ENCODE measurements at places on chromosomes 2 and 18. TPM values are rescaled to one million over a fixed set of nuclear protein-coding genes. Genes with fewer than 3 reads are reported as not detected.

The POLE4 gene
- 24.4 TPM for total RNA-seq

The TAF1B gene
- total RNA-seq: 17.1 TPM

The GAREM1 gene
- total RNA-seq: 5.6 TPM

The SERPINB3 gene
- not detected for total RNA-seq

The STAT4 gene
- total RNA-seq: 0.16 TPM

The ACTG2 gene
- total RNA-seq: 8.8 TPM

The ZNF396 gene
- total RNA-seq: 0.85 TPM

The AOX1 gene
- 5.0 TPM for total RNA-seq

The KRTCAP3 gene
- total RNA-seq: 6.6 TPM

The EDAR gene
- total RNA-seq: not detected

The MERTK gene
- 8.7 TPM for total RNA-seq

The C2orf80 gene
- not detected for total RNA-seq

The SLC19A3 gene
- 9.1 TPM for total RNA-seq

The AGXT gene
- not detected for total RNA-seq

The RALB gene
- total RNA-seq: 16.4 TPM

The RAB27B gene
- total RNA-seq: 0.31 TPM

The GTF2A1L gene
- 2.8 TPM for total RNA-seq

The CHRNG gene
- not detected for total RNA-seq

The MC5R gene
- total RNA-seq: not detected

The SPDYA gene
- 0.42 TPM for total RNA-seq

The SKOR2 gene
- not detected for total RNA-seq

The PSME4 gene
- total RNA-seq: 97.6 TPM

The TFCP2L1 gene
- 6.4 TPM for total RNA-seq

The GCG gene
- not detected for total RNA-seq

The COL4A3 gene
- 1.2 TPM for total RNA-seq

The FARP2 gene
- 22.6 TPM for total RNA-seq

The COPS9 gene
- total RNA-seq: 91.7 TPM

The LDLRAD4 gene
- 1.9 TPM for total RNA-seq

The GAREM2 gene
- 23.8 TPM for total RNA-seq

The MRPL44 gene
- total RNA-seq: 68.2 TPM

The NMUR1 gene
- total RNA-seq: 0.31 TPM

The CHAC2 gene
- total RNA-seq: 20.9 TPM

The B3GNT2 gene
- 73.1 TPM for total RNA-seq

The TRABD2A gene
- total RNA-seq: 15.7 TPM

Data from GM23338 (cell line).